ENCODE measurements at places on chromosomes 1 and 21.

GRCh38 chr1:17673329-17674072 is 81.6 kb upstream of the ACTL8 start:
- no peak for DNase-seq

DNA sequence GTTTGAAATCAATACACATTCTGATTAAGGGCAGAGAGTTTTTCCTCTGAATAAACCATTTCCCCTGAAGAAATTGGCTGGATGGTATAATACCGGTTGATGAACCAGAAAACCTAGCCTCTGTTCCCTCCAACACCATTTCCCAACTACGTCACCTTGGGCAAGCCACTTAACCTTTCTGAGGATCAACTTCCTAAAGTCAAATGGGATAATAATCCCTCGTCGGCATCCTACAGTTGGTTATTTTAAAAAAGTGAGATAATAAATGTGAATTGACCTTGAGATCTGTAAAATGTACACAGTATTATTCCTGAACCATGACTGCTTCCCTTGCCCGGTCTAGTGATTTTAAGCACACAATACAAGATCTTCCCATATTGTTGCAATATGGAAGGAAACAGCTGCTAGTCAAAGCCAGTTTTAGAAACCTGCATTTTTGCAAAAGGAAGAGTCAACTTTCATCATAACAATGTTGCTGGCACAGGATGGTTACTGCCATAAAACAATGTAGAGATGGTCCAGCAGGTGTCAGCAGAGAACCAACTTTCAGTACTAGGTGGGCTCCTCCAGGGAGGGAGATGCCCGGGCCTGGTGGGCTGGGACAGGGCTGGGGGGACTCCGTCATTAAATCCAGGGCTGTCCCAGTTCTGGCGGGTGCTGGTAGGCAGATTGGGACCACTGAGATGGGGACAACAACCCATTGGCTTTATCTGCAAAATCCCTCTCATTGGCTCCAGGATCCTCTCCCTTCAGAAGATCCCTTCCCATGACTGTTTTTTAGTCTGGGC is 5.2 kb upstream of the HLX start:
- DNase-seq: no peak

GRCh38 chr1:28036431-28036830 is 52.0 kb downstream of the EYA3 start:
- DNase-seq: no peak

DNA sequence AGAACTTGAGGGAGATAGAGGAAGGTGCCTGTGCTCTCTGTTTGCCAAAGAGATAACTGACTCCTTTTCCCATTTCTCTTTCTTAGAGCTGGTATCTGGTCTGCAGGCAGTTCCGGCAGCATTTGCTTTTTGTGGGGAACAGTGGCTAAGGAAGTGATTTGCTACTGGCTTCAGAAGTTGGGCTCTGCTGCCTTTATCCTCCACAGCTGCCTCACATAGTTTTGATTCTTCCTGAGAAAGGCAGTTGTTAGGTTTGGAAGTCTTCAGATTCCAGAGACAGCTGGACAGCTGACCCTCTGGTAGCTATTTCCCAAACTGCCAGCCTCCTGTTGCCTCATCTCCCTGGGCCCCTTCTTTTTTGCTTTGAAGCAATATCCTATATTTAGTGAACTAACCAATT is 62.6 kb upstream of the MACF1 start:
- DNase-seq: no peak

GRCh38 chr1:7356079-7356478 is 415.0 kb upstream of the VAMP3 start:
- no peak for DNase-seq

- DNase-seq: no peak
Observed at GRCh38 chr21:31983120-31983519, 110.3 kb downstream of the HUNK start.

- DNase-seq: no peak
Observed at GRCh38 chr1:221878134-221878533, 136.2 kb upstream of the DUSP10 start.

DNA sequence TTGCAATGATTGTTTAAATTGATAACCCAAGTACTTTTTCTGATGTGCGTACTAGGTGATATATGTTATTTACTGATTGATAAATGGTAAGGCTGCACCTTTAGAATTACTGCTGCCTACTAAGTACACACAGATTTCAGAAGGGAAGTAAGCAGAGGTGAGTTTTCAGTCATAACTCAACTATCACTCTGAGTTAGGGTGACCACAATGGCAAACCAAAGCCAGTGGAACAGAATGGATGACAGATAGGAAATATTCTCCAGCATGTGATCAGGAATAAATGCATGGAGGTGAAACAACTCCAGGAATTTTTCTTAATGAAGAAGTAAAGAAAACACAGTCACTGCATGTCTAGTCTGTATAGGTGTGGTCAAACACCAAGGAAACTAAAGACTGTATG is 7.5 kb upstream of the KCNJ15 start:
- DNase-seq: no peak

- no peak for DNase-seq
Observed at GRCh38 chr1:51867479-51868232, 10.9 kb downstream of the NRDC start.

DNA sequence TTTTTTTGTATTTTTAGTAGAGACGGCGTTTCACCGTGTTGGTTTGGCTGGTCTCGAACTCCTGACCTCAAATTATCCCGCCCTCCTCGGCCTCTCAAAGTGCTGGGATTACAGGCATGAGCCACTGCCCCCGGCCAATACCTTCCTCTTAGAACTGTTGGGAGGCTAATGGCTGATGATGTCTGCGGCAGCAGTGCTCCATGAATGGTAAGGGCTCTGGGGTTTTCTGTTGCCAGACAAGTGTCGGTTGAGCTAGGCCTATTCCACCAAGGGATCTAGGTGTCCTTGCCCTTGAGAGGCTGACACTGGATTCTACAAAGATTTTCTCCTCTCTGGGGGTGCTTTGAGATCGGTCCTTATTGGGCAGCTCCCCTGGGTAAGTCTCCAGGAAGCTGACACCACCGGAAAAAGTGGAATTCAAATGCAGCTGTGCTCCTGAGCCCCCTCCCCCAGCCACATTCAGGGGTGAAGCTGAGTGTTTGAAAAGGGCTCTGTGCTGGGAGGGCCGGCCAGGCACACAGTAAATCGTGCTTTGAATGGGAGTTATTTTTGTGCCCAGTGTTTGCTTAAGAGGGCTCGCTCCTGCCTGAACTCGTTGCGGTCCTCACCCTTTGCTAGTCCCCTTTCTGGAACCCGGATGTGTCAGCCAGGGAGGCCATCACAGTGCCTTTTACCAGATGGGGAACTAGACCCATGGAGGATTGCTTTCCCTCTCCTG is 5.2 kb downstream of the SOX13 start:
- DNase-seq: no peak

DNA sequence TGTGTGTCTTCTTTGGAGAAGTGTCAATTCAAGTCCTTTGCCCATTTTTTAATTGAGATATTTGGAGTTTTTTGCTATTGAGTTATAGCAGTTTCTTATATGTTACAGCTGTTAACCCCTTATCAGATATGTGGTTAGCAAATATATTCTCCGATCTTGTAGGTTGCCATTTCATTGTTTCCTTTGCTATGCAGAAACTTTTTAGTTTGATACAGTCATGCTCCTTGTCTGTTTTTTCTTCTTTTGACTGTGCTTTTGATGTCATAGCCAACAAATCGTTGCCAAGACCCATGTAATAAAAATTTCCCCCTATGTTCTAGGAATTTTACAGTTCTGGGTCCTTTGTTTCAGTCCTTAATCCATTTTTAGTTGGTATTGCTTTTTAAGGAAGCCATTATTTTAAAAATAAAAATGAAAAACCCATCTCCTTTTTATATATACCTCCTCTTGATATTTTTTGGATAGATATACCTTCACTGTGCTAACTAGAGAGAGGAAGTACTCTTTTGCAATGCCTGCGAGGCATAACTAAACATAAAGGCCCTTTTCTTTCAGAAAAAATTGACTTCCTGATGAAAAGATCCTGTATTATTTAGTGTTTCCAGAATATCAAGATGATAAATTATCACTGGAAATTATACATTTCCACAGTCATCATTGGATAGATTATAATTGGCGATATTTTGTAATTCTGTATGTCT is 127.8 kb downstream of the HS2ST1 start:
- no peak for DNase-seq

GRCh38 chr1:169682071-169682470 is 29.3 kb downstream of the SELL start:
- DNase-seq: no peak

DNA sequence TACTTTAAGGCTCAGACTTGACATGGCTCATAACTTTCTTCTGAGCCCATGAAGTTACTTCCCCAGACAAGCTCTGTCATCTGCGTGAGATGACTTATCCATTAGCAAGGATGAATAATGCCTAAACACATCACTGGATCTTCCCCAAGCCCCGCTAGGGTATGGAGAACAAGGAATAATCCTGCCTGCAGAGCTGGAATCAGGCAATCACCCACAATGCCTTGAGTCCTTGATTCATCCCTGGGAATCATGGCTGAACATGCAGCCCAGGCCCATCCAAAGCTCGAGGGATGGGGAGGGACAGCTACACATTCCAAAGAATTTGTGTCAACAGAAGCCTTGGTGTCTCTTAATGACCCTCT is 131.7 kb downstream of the PSMG1 start:
- DNase-seq: no peak

DNA sequence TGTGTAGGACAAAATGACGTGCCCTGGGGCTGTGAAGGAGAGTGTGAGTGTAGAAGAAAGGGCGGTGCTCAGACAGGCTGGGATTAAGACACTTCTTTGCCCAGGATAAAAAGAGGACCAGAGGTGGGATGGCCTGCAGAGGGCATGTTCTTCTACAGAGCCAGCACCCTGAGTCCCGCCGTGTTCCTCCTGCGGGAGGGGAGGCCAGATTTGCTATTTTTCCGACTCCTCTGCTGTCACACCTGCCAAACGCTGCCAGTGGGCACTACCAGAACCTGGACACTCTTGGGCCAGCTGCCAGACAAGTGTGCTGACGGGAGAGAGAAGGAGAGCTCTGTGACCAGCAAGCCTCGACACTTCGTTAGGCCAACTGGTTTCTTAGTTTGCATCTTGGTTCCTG is 206.4 kb downstream of the PLD5 start:
- no peak for DNase-seq

GRCh38 chr1:164609089-164609488 is 50.1 kb downstream of the PBX1 start:
- DNase-seq: no peak

DNA sequence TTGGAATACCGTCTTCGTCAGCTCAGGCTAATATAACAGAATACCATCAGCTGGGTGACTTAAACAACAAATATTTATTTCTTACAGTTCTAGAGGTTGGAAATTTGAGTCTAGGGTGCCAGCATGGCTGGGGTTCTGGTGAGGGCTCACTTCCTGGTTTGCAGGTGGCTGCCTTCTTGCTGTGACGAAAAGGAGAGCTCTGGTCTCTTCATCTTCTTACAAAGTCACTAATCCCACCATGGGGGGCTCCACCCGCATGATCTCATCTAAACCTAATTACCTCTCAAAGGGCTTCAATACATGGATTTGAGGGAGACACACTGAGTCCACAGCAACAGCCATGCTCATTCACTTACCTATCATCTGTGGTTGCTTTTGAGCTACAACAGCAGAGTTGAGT is 78.3 kb downstream of the PSMG1 start:
- DNase-seq: no peak

DNA sequence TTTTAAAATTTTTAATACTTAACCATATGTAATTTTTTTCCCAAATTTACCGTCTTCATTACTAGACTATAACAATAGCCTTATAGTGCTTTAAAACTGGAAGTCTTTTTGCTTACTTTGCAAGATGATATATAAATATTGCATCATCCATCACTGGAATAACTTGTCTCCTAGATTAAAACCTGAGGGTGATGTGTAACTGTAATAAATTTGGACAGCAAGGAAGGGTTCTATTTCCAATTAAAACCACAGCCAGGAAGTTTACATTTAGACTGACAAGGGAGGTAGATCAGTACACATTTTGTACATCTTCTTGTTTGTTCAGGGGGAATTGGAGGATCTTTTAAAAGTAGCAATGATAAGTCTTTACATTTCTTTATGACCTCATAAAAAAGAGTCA is 21.9 kb downstream of the NTNG1 start:
- DNase-seq: no peak

DNA sequence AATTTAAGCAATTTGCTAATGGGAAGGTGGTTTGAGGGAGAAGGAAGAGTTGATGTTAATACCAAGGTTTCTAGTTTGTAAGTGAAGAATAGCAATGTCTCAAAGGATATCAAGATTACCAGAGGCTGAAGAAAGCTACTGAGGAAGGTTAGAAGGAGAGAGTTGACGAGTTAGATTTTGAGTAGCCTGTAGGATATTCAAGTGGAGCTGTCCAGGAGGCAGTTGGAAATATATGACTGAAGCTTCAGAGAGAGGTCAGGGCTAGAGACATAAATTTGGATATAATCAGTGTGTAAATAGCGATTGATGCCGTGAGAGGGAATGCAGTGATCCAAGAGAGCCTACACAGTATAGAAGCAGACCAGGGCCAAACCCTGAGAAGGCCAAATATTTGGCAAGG is 48.4 kb downstream of the PBX1 start:
- no peak for DNase-seq

DNA sequence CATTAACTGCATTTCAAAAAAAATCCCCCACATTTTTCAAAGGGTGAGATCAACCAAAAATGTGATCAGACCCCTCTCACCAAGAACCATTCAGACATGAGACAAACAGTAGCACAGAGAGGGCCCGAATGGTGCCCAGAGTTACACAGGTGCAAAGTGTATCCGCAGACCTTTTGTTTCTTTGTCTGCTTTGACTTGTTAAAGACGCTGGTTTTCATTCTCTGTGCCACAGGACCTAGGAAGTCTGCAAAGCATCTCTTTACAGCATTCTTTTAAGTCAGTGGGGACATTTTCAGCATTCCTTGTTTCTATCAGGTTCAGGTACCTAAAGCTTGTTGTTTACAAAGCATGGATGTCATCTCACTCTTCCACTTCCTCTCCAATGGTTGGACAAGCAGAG is 87.2 kb upstream of the MAP1LC3C start:
- DNase-seq: no peak

DNA sequence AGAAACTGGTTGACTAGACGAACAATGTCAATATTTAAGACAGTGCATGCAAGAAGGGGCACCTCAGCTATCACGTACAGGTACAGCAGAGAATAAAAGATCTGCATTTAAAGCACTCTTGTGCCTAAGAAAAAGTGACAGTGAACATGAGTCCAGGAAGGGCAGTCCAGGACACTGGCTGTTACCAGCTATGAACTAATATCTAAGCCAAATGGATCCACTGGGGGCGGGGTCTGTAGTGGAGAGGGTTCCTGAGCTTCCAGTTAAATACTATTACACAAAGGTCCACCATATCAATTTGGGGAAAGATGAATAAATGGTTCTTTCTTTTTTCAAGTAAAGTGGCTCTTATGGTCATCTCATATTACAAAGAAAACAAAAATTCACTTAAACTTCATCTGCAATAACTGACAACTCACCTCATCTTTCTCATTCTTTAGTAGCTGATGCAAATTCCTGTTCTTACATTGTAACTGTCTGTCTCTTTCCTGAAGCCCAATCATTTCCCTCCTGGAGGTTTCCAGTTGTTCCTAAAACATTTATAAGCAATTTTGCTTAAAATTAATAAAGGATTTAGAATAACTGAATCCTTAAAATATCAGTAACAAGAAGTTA is 24.5 kb downstream of the SSX2IP start:
- no peak for DNase-seq

All from CMK (cell line).